ENCODE measurements at places on chromosomes 3 and 15.

DNA sequence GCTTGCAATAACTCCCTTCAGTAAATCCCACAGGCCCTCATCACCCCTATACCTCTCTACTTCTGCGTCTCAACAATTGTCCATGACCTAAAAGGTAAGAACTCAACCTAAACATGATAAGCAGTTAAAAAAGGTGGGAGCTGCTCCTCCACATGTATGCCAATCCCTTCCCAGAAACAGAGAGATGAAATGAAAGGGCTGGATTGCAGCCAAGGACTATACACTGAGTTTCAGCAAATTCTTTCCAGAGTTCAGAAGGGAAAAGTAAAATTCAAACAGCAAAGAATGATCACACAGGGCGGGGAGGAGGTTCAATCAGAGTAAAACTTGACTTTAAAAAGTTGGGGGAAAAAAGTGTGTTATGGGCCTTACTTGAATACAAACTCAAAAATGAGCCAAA is 27.5 kb downstream of the PLOD2 start:
- no peak for DNase-seq

- DNase-seq = no peak
Observed at GRCh38 chr3:184005941-184006507, 11.7 kb downstream of the ABCC5 start.

DNA sequence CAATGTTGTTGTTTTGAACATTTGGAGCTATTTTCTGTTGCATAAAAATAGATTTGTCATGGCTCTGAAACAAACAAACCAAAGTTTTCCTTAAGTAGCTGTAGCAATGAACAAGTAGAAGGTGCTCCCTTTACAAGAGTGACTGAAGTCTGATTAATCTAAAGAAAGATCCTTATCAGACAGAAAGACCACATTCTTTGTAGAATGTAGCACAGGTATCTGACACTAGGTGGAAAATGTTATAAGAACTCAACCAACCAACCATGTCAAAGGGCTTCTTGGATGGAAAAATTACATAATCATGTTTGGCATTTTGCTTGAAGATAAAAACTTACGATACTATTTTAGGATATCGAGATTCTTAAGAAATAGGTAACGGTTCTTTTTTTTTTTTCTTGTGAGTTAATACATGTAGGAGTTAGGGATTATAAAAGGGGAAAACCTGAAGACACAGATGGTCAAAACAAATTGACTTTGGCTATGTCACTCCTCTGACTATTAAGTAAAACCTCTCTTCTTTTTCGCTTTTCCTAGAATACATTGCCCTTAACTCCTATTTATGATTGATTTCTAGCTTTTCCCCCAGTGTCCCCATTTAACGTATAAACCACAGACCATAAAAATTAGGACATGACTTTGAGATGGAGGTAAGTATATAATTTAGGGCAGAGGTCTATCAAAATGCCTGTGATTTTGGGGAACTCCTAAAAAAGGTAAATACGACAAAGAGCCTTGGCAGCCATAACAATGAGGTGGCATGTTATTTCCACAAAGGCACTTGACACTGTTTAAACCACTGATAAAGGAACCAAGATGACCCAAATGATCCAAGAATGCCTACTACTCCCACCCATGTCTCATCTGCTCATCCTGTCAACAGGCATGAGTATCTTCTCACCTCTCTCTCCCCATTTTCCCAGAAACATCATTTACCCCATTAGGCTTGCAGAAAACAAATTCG is 72.0 kb downstream of the CCR4 start:
- no peak for DNase-seq

GRCh38 chr3:46517016-46517783 is 19.4 kb downstream of the RTP3 start:
- no peak for DNase-seq

DNA sequence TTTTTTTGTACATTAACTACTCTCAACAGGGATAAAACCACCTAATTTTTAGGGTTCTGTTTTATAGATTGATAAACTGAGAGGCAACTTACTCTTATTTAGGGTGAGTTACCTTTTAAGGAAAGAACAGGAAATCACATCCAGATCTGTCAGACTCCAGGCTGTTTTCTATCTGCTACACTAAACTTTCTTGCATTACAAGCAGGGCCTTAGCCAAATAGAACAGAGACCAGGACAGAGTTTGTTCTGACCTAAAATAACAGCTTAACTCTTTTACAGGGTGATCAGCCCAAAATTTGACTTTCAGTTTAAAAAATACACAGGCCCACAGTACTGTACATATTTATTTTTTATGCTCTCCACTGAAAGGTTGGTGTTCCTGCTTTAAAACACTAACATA is 38.6 kb downstream of the SGO1 start:
- no peak for DNase-seq
